SHP77 treated with DMSO at 0.1 percent for 48 hours (cell line): ENCODE measurements at places on chromosomes 7 and 10.

DNA sequence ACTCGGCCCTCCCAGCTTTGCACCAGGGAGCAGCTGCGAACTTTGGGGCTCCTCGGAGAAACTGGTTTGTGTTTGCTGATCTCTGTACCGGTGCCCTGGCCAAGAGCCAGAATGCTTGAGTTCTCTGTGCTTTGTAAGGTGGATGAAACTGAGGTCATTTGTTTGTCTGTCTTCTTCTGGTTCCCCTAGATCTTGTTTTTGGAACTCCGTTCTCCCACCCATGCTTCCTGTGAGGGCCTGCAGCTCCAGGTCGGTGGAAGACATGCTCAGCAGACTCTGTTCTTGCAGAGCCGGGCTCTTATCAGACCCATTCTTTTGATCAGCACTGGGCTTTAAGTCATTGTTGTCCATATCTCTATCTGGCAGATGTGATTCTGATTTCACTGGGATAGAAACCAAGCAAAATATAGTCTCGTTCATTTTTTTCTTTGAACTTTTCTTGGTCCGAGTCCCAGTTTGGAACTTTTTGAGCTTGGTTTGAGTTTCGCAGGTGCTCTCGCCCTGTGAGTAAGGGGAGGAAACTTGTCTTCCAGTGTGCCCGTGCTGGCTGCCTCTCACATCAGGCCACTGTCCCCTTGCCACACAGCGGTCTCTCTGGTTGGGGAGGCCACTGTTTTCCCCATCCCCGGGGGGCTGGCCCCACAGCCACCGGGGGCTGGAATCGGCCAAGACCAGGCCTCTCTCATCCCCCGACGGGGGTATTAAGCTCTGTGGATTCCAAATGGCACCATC, 31.2 kb downstream of the JCAD start:
- no peak for DNase-seq

DNA sequence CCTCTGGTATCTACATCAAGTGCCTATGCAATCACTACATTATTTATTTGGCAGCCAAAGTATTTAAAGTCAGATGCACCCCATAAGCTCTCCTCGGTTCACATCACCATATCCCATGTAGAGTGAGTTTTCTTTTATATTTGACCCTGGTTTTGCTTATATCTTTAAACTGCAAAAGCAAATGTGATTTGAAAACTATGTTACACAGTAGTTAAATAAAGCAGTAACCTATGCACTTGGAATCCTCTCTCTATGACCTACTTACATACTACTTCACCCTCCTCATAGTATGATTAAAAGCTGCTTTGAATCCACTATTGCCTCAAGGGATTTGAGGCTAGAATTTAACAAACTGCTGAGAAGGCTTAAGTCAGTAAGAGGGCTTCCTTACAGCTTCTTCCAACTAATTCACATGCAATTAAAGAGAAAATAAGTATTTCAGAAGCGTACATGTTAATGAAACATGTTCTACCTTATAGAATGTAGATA, 2.2 kb upstream of the CELF2 start:
- DNase-seq: no peak

GRCh38 chr7:25091176-25091575, 33.9 kb downstream of the CYCS start:
- DNase-seq: no peak

GRCh38 chr10:118488710-118489497, 106.5 kb downstream of the PRLHR start:
- DNase-seq: no peak

GRCh38 chr7:130489140-130489983, 2.5 kb upstream of the MEST start:
- no peak for DNase-seq

GRCh38 chr7:131745390-131746248, 189.2 kb upstream of the PODXL start:
- DNase-seq: no peak

GRCh38 chr7:68417659-68418058, 1180.6 kb upstream of the AUTS2 start:
- DNase-seq: no peak

GRCh38 chr10:70267161-70267933, 16.5 kb downstream of the NPFFR1 start:
- DNase-seq: no peak

- DNase-seq: no peak
Measured at GRCh38 chr7:148037044-148037443, 553.5 kb upstream of the C7orf33 start.

DNA sequence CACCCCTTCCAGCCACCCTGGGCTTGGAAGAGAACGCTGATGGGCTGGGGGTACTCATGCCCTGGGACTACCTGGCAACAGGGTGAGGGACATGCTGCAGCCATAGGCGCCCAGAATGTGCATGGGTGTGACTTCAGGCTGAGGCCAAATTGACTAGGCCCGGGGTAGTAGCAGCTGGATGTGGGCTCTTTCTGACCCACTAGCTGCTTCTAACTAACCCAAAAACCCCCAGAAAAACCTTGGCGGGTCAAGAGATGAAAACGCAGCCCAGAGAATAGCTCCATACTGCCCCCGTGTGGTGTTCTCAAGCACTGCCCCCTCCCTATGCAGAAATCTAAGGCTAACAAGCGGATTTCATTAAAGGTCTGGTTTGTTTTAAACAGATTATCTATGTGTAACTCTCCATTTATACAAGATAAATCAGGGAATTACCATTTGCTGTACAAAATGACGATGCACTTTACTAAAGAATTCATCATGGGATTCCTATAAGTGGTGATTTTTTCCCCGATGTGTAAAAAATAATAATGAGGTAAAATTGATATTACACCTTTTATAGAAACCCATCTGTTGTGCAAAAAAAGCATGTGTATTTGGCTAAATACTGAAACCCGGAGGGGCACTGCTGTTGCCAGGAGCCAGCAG, 4.2 kb downstream of the SMARCD3 start:
- DNase-seq: no peak

GRCh38 chr7:73742753-73743641, 4.4 kb upstream of the ABHD11 start:
- peak; percentile 73 for DNase-seq

DNA sequence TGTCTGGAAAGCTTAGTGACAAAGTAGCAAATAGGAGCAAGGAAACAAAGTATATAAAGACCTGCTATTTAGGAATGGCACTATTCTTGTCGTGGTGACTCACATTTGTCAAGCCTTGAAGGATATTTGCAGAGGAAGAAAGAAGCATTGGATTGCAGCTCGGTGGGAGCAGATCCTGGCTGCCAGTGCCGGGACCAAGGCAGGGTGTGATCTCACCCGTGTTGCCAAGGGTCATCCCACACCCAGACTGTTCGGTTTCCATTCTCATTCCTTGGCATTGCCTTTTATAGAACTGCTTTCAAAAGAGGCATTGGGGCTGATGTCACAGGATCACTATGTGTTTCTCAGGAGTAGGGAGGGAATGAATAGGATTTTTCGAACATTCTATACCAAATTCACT, 176.2 kb downstream of the GALNT17 start:
- DNase-seq: no peak

GRCh38 chr10:16779384-16779915, 37.8 kb downstream of the RSU1 start:
- no peak for DNase-seq

DNA sequence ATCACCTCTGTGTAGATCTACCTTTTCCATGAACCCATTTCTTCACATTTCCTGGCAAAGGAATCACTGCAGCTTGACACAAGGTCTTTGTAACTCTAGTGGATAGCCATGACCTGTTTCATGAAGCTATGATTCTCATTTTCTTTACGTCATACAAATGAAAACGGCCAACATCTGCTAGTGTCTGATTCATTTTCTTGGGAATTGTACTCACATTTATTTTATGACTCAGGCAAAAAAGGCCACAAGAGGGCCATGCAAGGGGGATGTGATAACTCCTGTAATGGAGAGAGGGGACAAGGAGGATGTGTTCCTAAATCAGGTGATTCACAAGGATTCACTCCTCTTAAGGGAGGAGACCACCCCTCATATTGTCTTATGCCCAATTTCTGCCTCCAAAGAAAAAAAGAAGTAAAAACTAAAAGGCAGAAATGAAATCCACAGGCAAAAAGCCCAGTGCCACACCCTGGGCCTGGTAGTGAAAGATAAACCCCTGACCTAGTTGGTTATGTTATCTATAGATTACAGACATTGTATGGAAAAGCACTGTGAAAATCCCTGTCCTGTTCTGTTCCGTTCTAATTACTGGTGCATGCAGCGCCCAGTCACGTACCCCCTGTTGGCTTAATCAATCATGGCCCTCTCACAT, 249.9 kb downstream of the IPMK start:
- no peak for DNase-seq

- no peak for DNase-seq
Measured at GRCh38 chr7:81175275-81175940, 256.6 kb upstream of the SEMA3C start.

- DNase-seq: no peak
Measured at GRCh38 chr10:100970076-100970913, 991 bp downstream of the SEMA4G start.

DNA sequence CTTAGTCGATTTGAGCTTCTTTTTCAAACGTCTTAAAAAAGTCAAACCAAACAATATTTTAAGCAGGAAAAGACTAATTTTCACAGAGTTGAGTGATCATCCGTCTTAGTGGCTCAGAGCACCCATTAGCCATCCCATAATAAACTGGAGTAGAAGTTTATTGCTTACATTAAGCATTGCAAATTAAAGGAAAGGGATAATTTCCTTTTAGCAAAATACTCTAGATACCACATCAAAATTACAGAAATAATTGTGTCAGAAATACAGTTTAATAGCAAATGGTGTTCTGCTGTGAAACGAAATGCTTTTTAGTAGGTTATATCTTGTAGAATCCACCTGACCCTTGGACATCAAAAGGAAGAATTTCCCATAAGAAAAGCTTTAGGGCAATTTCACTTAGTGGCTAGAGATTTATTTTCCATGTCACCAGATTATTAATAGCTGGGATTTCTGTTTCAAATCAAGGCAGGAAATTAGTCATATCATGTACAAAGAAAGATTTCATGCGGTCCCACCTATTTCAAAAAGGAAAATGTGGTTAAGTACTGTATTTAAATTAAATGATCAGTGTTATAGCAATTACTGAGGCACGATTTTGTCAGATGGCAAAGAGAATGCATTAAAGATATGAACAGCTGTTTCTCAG, 96.2 kb downstream of the NPTX2 start:
- no peak for DNase-seq

- DNase-seq: no peak
Measured at GRCh38 chr10:31072451-31072850, 40.8 kb upstream of the ZNF438 start.

DNA sequence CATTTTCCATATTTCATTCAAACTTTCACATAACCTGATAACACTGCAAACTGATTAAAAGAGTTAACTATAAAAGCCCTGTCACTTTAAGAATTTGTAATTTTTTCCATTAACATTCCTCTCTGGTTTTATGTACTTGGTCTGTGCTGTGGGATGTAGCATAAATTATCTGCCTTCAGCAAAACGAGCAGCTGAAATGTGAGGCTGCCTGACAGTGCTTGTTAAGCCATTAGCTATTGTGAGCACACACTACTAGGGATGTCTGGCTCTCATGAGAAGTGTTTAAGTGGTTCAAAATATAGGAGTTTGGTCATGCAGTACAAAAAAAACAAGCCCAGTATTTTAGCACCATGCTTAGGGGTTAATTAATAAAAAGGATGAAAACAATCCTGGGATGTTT, 63.0 kb downstream of the HOXA1 start:
- no peak for DNase-seq

GRCh38 chr7:55733241-55734140, 129.1 kb downstream of the SEPTIN14 start:
- no peak for DNase-seq

DNA sequence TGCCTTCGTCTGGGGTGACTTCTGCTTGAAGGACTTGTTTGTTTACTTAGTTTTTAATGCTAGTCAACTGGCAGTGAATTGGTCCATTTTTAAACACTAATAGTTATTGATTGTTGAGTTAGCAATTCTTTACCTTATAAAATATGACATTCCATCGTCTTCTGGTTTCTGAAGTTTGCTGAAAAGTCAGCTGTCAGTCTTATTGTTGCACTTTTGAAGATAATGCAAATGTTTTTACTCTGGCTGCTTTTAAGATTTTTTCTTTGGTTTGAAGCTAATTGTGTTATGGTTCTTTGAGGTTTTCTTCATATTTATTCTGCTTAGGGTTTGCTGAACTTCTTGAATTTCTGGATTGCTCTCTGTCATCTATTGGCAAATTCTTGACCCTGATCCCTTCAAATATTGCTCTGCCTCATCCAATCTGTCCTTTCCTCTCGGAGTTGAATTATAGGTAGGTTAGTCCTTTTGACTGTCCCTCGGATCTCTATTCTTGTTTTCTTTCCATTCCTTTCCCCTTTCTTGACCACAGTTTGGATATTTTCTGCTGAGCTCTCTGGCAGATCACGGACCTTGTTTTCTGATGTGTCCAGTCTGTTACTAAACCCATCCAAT, 24.2 kb downstream of the MGMT start:
- DNase-seq: no peak

- DNase-seq: peak; percentile 60
Measured at GRCh38 chr10:82887488-82887887, 1012.5 kb downstream of the NRG3 start.

- DNase-seq: peak; percentile 1
Measured at GRCh38 chr10:89217057-89217990, 10.2 kb upstream of the CH25H start.
